ENCODE measurements at places on chromosomes 6 and 20. TPM values are rescaled to one million over a fixed set of nuclear protein-coding genes. Genes with fewer than 3 reads are reported as not detected.

PERP gene
- 162 TPM for total RNA-seq

ZSCAN26 gene
- 15.3 TPM for total RNA-seq

DOK5 gene
- 11.1 TPM for total RNA-seq

RIMS1 gene
- total RNA-seq = 1.8 TPM

C20orf96 gene
- 4.6 TPM for total RNA-seq

PTK6 gene
- 3.8 TPM for total RNA-seq

HSPA12B gene
- total RNA-seq = 14.0 TPM

MAS1 gene
- under 0.01 TPM for total RNA-seq

CASS4 gene
- total RNA-seq = 0.89 TPM

CTCFL gene
- 0.10 TPM for total RNA-seq

HLA-DPA1 gene
- 16.1 TPM for total RNA-seq

RAET1L gene
- 2.8 TPM for total RNA-seq

DUSP15 gene
- 3.2 TPM for total RNA-seq

TAAR6 gene
- total RNA-seq = not detected

MEI4 gene
- total RNA-seq = 0.10 TPM

NKX2-2 gene
- not detected for total RNA-seq

ATF6B gene
- total RNA-seq = 23.1 TPM

EMILIN3 gene
- 18.4 TPM for total RNA-seq

DAAM2 gene
- 32.2 TPM for total RNA-seq

TEAD3 gene
- 14.3 TPM for total RNA-seq

C20orf173 gene
- not detected for total RNA-seq

OR2J3 gene
- total RNA-seq = not detected

RIMS4 gene
- total RNA-seq = 1.3 TPM

GJA10 gene
- not detected for total RNA-seq

BHLHE23 gene
- not detected for total RNA-seq

MAFB gene
- 20.6 TPM for total RNA-seq

KIAA1755 gene
- total RNA-seq = 1.3 TPM

BNIP5 gene
- 0.10 TPM for total RNA-seq

SLC2A10 gene
- 16.0 TPM for total RNA-seq

SLCO4A1 gene
- total RNA-seq = 6.3 TPM

CNPY3 gene
- total RNA-seq = 18.1 TPM

TASP1 gene
- 18.5 TPM for total RNA-seq

MCHR2 gene
- not detected for total RNA-seq

RNF182 gene
- total RNA-seq = 1.1 TPM

OPRM1 gene
- total RNA-seq = not detected

GRM4 gene
- total RNA-seq = 0.69 TPM

ZC2HC1B gene
- total RNA-seq = not detected

PRDM13 gene
- total RNA-seq = not detected

NT5DC1 gene
- 9.0 TPM for total RNA-seq

ANKRD66 gene
- total RNA-seq = not detected

TPMT gene
- 5.9 TPM for total RNA-seq

WFDC9 gene
- total RNA-seq = not detected

NELFE gene
- 46.1 TPM for total RNA-seq

SIRPD gene
- 0.39 TPM for total RNA-seq

COL9A1 gene
- 1.8 TPM for total RNA-seq

CRISP2 gene
- not detected for total RNA-seq

TREML1 gene
- total RNA-seq = 0.49 TPM

TREML2 gene
- 0.39 TPM for total RNA-seq

SYCP2L gene
- total RNA-seq = 4.9 TPM

APOBEC2 gene
- 60.6 TPM for total RNA-seq

EPHA7 gene
- total RNA-seq = 2.3 TPM

LTB gene
- 1.6 TPM for total RNA-seq

ADGB gene
- total RNA-seq = 0.10 TPM

ETV7 gene
- total RNA-seq = 0.49 TPM

KCNK15 gene
- total RNA-seq = 0.59 TPM

HNF4A gene
- 0.10 TPM for total RNA-seq

LRRC73 gene
- 0.20 TPM for total RNA-seq
